Myometrial cell (primary cell): ENCODE measurements at places on chromosomes 2 and 18. TPM values are rescaled to one million over a fixed set of nuclear protein-coding genes. Genes with fewer than 3 reads are reported as not detected.

The SCYGR3 gene
- total RNA-seq, result not detected in 2 replicates

The KIAA2012 gene
- not detected in 2 replicates for total RNA-seq

The PLCL1 gene
- 0.35 and 0.58 TPM in 2 replicates for total RNA-seq

The AQP12B gene
- total RNA-seq, result not detected in 2 replicates

The SERPINB3 gene
- total RNA-seq, result not detected in 2 replicates
